Prostate gland (tissue), 2 donors: ENCODE measurements at places on chromosomes 3 and 15.
A peak's percentile ranks its signal among the peaks of the same experiment; 100 is the strongest.

GRCh38 chr15:45009046-45009445, 13.9 kb upstream of the SORD start:
- no peak for DNase-seq

GRCh38 chr3:30188713-30189112, 417.7 kb upstream of the TGFBR2 start:
- no peak for DNase-seq

DNA sequence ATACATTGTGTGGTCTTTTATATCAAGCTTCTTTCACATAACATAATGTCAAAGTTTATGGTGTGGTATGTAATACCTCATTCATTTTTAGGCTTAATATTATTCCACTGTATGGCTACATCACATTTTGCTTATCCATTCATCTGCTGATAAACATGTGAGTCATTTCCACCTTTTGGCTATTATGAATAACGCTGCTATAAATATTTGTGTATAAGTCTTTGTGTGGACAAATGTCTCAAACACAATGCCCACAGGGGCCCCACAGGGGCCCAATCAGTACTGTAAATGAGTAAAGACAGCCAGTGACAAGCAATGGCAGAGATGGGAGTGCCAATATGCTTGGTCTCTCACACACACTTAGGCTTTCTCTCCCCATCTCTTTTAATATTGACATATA, 54.2 kb downstream of the PIK3R4 start:
- no peak for DNase-seq

DNA sequence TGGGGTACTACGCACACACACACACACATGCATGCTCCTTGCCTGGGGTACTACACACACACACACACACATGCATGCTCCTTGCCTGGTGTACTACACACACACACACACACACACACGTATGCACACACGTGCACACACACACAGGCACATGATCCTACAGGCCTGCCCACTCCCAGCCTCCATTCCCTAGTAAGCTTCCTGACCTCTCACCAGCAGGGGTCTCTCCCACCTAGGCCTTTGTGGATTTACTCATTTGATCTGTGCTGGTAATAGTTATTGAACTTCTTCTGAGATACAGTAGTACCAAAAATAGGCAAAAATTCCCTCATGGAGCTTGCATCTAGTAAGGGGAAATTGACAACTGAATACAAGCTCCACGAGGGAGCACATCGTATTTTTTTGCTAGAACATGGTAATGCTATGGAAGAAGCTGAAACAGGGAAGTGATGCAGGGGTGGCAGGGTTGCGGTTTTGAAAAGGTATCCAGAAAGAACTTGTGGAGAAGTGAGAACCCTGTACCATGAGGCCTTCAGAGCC, 19.1 kb downstream of the TTC21A start:
- no peak for DNase-seq

- DNase-seq, result no peak
These were observed 436.7 kb downstream of the EPHB1 start for GRCh38 chr3:135231737-135232136.

- DNase-seq, result no peak
These were observed 21.9 kb downstream of the ZIC4 start for GRCh38 chr3:147384210-147385058.

DNA sequence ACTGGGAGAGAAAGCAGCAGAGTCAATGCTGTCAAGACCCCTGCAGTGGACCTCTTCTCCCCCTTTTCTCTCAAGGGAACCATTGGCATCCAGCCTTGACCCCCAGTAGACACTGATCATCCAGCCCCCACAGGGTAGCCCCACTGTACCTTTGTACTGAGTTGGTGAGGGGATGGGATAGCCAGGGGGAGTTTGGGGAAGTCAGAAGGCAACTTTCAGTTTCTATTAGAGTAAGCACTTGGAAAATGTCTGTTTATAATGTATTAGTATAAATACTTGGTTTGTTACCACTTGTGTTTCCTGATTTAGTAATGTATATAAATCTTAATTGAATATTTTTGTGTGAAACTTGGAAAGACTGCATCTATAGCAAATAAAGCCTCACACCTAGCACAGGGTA, 25.0 kb downstream of the DAG1 start:
- no peak for DNase-seq

DNA sequence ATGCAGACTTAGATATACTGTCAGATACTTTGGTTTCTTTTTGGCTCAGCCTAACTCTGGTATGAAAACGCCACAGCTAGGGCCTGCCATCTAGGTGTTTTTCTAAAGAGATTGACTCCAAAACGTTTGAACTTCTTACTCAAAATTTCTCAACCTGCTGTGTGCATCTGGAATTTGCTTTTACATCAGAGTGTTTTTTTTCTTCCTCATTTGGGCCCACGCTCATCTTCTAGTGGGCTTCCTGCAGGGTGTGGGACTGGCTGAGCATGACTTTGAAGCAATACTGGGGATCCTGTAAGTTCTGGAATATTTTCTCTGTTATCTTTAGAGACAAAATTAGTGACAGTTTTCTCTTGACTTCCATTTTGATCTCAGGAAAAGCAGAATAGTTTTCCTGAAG, 117.8 kb downstream of the NR1D2 start:
- no peak for DNase-seq

GRCh38 chr15:90412356-90413194, 24.5 kb downstream of the IQGAP1 start:
- DNase-seq, result peak; percentile 76

DNA sequence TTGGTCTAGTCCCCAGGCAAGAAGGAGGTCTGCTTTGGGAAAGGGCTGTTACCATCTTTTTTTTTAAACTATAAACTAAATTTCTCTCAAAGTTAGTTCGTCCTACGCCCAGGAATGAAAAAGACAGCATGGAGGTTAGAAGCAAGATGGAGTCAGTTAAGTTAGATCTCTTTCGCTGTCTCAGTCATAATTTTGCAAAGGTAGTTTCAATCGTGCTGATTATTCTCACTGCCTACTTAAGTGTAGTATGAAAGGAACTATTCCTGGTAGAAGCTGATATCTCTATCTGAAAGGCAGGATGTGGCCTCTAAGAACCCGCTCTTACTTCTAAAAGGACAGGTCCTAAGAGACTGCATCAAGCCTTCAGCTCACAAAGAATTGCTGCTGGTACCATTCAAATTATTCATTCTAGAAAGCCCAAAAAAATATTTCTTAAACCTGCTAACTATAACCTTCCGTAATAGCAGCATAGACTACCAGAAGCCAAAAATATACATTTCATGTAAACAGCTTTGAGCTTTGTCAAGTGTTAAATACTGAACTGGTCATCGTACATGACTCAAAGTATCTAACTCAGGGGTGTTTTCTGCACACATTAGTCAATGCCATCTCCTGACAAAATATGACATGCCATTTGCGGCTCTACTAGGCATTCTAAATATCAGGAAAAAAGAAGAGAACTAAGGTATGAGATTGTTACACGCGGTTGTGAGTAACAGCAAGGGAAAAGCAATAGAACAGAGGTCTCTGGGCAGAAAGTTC, 96.0 kb upstream of the CCDC80 start:
- DNase-seq, result no peak

DNA sequence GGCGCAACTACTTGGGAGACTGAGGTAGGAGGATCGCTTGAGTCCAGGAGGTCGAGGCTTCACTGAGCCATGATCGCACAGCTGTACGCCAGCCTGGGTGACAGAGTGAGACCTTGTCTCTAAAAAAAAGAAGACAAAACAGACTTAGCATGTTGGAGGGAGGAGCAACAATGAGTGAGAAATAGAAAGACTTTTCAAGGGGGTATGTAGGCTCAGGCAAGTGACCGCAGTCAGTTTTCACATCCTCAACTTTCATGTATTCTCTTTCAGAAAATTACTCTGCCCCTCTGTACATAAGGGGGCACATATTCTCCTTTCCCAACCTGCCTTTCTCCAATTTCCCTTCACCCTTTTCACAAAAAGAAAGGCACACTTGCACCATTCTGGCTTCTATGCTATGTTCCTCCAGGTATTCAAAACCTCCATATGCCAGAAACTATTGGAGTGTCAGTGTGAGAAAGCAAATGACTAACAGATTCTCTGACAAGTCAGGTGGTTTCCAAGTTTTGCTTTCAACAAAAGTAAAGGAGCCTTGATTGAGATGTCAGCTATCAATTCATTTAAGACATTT, 7.6 kb downstream of the NSUN3 start:
- no peak for DNase-seq

DNA sequence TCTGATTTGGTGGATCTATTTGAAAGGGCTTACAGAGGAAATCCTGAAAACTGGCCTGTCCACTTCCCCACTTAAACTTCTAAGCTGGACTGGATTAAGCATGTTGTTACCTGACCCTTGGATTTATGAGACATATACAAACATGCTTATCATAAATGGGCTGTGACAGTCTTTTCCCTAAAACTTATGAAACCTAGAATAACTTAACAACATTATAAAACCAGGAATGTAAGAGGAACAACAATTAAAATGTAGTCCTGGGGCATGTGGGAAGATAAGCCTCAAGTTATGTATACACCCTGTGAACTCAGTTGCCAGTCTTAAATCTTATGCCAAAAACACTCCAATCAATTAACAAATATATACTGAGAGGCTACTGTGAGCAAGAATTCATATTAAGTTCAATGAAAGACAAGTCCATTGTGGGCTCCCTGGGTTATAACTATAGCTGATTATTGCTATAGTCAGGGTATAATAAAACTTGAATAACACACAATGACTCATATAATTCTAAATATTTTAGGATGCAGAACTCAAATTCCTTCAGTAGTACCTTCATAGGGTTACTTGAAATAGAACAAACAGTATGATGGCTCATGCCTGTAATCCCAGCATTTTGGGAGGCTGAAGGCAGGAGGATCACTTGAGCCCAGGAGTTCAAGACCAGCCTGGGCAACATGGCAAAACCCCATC, 87.2 kb upstream of the PPIB start:
- peak; percentile 10 for DNase-seq

DNA sequence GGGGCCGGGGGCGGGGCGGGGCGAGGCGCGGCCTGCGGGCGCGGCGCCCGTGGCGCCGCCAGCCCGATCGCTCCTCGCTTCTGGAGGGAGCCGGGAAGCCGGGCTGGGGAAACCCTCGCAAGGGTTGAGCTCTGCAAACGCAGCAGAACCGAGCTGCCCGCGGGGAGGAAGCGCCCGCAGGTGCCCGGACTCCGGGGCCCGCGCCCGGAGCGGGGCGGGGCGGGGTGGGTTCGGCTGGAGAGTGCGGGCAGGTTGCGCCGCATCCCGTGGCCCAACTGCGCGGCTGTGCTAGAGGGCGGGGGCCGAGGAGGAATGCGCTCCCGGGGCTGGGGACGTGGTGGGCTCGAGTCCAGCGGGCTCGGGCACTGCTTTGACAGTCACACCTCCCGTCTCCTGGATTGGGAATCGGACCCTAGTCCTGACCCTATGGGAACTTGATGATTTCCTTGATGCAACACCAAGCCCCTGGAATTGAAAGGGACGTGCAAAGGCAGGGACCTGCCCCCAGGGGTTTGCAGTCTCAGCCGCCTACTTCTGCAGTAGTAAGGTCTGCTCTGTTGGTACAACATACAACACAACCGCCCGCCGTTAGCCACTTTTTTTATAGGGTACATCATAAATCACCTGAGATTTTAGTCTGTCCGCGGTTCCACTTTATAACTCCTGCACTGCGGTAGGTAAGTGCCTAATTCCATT, 34.3 kb downstream of the ZBTB38 start:
- DNase-seq, result peak; percentile 75

GRCh38 chr3:29936766-29937165, 655.9 kb downstream of the RBMS3 start:
- DNase-seq, result no peak

GRCh38 chr3:101281521-101282030, 38.8 kb downstream of the IMPG2 start:
- no peak for DNase-seq

DNA sequence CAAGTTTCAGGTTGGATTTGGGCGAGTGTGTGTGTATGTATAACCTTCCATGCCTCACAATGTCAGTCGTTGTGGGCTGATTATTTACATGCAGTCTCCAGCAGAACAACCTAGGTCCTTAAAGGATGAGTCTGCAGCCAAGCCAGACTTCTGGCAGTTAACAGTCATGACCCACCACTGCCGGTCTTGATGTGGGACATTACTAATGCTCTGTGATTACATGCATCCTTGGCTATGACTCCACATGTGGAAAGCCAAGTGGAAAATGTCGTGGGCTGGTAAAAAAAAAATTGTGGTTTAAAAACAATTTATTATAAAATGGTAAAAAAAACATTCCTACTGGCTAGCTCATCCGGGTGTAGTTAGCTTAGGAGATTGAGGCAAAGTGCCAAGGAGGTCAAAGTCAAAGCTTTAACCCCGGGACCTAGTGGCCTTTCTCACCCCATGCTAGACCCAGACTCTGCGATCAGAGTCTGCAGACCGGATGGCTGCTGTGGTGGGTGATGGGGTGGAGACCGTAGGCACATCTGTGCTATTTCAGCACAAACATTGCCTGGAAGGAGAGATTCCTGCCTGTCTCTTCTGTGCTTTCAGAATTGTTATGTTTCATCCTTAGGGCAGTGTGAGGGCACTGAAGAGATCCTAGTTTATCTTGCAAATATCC, 6.8 kb downstream of the RARRES1 start:
- DNase-seq, result no peak

- no peak for DNase-seq
These were observed 251.9 kb downstream of the CDIN1 start for GRCh38 chr15:36831125-36831903.

DNA sequence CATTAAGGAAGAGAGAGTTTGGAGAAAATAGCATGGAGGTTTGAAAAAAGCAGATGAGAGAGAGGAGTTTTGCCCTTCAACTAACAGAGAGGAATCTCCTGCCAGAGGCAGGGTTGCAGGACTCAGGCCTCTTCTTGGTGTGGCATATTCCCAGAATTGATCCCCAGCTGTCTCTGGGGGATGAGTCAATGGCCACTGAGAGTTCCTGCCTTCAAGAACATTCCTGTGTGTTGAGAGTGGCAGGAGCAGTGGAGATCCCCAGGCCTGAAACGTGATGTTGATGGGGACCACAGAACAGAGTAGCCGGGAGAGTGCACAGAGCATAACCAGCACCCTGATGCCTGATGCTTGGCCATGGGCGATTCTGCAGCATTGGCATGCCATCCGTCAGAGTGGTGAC, 348.4 kb upstream of the THBS1 start:
- DNase-seq, result no peak

- DNase-seq, result no peak
These were observed 56.1 kb upstream of the PIAS1 start for GRCh38 chr15:67997996-67998395.

DNA sequence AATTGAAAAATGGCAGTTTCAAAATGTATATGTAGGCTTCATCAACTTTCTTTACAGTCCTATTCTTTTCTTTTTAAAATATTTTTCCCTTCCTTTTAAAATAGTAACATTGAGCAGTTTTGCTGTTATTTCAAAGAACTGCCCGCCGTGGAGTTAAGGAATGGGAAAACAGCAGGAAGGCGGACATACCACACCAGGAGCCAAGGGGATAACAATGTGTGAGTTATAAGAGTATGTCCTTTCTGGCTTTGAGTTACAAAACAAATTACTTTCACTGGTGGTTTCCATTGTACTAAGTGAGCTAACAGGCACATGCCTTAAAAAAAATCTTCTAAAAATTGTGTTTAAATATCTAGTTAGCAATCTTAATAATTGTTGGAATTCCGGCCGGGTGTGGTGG, 37.4 kb upstream of the FBXL22 start:
- no peak for DNase-seq

- DNase-seq, result no peak
These were observed 30.9 kb upstream of the MUC13 start for GRCh38 chr3:124965413-124965812.

- DNase-seq, result peak; percentile 3
These were observed 48.0 kb upstream of the KLF13 start for GRCh38 chr15:31278544-31279220.

GRCh38 chr15:29688506-29689286, 133.6 kb downstream of the TJP1 start:
- no peak for DNase-seq
